ENCODE measurements at places on chromosomes 1 and 21.

- no peak for DNase-seq
Measured at GRCh38 chr1:228311091-228311490, 95.5 kb downstream of the TRIM11 start.

DNA sequence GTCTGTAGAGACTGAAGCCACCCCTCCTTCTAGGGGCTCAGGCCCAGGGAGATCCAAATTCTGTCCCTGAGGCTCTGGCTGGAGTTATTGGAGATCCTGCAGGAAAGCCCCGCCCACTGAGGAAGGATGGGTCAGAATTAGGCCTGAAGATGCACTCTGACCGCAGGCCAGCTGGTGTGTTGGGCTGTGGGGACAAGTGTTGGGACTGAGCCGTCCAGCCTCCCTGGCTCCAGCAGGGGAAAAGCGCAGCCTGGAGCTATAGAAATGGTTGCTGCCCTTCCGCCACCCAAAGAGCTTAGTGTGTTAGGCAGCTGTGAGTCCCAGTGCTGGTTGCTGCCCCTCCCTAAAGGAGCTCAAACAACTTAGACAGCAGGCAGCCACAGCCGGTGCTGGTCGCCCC, 33.0 kb upstream of the PRRX1 start:
- DNase-seq: no peak

- DNase-seq: no peak
Measured at GRCh38 chr1:111140680-111140967, 601 bp downstream of the CEPT1 start.

- no peak for DNase-seq
Measured at GRCh38 chr1:119034359-119034758, 46.2 kb upstream of the TBX15 start.

GRCh38 chr1:33460947-33461629, 11.4 kb upstream of the ZSCAN20 start:
- DNase-seq: no peak

- DNase-seq: no peak
Measured at GRCh38 chr1:16117369-16117768, 38.5 kb downstream of the EPHA2 start.

GRCh38 chr1:106266786-106267185, 789.7 kb upstream of the PRMT6 start:
- no peak for DNase-seq

DNA sequence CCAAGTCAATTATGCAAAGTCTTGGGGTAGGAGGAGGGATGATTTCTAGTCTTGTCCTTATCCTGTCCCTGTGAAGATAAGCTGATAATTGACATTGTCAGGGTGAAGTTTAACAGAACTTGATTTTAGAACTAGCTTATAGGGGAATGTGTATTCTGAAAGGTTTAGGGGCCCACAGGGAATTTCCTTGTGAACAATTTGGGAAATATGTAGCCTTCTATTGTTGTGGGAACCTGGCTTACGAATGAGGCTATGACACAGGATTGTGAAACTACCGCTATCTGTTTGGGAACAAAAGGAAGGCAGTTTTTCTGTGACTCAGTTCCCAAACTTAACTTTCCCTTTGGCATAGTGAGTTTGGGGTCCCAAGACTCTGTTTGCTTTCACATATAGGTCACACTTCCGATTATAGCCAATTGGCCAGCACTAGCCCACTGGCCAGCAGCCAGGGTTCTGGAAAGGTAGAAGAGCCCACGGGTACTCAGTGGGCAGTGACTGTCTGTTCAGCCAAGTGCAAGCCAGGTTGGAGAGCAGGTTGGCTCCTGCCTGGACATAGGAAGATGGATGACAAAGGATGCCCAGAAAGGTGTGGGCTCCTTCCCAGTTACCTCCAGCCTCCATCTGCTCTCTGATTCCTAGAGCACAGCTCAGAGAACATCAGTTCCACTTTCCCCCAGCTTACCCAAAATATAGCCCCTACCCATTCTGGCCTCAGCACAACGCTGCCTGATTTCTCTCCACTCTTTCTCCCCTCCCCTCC, 35.5 kb downstream of the H3-3A start:
- DNase-seq: no peak

- no peak for DNase-seq
Measured at GRCh38 chr1:220438741-220439140, 89.2 kb upstream of the MARK1 start.

- no peak for DNase-seq
Measured at GRCh38 chr1:26838474-26839338, 12.2 kb downstream of the ZDHHC18 start.

GRCh38 chr1:20662110-20662475, 924 bp upstream of the DDOST start:
- DNase-seq: no peak

DNA sequence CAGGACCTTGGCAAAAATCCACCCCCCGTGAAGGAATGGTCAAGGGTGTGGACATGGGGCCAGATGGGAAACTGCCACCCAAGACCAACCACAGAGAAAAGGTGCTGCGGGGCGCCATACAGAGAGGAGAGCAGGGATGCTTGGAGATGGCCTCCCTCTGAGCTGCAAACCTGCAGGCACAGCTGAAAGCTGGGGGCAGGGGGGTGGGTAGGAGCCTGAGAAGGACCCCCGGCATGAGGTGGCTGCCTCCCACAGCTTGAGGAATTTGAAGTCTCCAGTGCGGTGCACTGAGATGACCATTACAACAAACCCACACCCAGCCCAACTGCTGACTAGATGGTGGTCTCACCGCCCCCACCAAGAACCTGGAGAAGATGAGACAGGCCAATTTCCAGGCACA, 84.8 kb downstream of the WDR4 start:
- no peak for DNase-seq

GRCh38 chr21:42295845-42296244, 19.4 kb downstream of the TFF3 start:
- no peak for DNase-seq

GRCh38 chr1:22140694-22141093, 2.2 kb downstream of the WNT4 start:
- DNase-seq: no peak

DNA sequence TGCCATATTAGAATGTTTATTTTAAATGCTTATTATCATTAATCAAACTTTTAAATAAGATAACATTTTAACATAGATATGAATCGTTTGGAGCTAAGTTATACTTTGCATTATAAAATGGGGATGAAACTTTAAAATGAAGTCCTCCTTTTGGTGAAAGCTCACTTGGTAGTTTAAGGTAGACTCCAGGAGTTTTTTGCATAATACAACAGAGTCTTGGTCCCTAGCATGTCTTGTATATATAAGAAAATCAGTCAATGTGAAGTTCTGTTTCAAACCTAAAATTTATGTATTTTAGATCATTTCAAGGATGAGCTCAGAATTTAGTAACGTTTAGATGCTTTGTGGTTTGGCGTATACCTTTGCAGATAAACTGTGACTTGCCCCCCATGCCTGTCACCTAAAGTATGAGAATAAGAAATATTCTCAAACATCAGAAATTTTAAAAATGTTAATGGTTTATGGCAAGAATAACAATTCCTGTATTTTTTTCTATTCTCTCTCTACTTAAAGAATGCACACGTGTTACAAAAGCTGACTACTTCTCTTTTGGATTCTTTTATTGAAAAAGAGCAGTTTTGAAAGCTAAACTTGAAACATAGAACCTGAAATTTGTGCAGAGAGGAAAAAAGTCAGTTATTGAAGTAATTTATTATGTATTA, 3.8 kb downstream of the NFIA start:
- no peak for DNase-seq

DNA sequence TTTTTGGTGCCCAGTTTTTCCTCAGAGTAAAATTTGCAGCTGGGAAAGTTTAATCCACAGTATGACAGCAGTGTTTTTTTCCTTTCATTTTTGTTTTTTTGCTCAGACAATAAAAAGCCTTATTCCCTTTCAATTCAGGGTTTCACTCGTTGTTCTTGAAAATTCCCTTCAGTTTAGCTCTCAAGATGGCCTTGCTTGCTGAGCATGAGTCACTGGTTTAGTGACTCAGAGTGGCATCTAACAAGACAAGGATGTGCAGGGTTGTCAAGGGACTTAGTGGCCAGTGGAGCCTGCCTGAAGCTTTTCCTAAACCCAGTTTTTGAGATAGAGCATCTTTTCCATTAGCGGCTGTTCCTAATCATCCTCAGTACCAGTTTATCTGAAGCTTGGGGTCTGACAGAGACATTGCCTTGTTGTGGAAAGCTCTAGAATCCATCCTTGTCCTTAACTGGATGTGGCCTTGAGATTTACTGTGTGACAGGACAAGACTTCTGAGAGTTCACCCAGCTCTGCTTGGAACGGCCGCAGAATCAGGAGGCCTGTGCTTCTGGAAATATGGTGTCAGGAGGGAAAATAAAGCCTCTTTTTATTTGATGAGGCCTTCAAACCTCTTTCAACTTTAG, 48.4 kb upstream of the DNAJC6 start:
- no peak for DNase-seq

DNA sequence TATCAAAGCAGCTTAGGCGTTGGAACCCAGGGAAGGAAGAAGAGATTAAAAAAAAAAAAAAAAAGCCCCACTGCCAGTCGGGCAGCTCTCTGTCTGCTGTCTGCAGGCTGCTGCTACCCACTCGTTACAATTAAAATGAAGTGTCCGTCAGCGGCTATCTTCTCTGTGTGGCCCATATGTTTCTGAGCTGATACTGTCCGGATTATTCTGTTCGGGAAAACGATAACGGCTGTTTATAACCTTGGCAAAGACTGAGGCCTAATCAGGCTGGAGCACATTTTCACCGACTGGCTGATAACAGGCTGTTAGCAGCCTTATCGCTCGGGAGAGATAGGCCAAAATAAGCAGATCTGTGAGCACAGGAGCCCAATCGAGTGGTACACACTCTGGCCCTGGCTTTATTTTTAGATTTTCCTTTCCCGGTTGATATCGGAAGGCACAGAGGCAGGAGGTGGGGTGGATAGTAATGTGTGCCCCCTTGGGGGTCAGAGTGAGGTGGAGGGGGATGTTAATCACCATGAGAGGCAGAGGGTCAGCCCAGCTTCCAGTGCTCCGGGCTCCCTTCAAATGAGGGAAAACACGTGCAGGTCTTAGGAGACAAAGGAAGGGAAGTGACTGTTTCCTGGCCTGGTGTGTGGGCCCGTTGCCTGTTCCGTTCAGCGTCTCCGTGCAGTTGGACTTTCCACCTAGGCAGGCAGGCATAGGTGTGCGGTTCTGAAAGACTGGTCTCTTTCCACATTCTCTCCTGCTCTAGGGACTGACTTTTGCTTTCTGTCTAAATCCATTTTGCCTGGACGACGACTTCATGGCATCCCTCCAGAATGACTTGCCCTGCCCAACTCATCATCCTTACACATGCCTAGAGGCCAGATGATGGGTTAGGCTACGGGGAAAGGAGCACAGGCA, 153.4 kb downstream of the PBX1 start:
- no peak for DNase-seq

DNA sequence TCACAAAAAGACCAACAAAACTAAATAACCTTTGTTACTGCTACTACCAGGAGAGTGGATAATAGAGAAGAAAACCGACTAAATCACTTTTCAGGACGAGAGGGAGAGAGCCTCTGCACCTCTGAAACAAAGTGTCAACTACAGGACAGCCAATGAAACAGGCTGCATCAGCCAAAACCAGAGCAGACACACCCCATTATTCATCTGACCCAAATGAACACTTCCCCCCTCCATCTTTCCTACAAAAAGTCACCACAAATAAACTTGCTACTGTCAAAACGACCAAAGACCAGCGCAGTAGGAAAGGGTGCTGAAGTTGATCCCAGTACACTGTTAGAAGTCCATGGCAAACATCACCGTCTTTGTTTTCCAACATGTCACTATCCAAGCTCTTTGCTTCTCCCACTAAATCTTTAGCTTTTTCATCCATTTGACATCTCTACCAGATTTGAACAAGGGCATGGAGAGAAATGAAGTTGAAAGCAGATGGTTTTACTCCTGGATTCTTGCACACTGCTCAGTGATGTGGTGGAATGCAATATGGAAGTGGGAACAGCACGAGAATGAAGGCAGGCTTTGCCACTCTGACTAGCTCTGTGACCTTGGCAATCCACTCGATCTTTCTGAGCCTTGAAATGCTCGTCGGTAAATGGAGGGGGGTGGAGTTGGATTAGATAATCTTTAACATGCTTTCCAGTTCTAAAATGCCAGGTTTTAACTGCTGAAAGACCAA, 20.5 kb downstream of the DSTYK start:
- DNase-seq: no peak

DNA sequence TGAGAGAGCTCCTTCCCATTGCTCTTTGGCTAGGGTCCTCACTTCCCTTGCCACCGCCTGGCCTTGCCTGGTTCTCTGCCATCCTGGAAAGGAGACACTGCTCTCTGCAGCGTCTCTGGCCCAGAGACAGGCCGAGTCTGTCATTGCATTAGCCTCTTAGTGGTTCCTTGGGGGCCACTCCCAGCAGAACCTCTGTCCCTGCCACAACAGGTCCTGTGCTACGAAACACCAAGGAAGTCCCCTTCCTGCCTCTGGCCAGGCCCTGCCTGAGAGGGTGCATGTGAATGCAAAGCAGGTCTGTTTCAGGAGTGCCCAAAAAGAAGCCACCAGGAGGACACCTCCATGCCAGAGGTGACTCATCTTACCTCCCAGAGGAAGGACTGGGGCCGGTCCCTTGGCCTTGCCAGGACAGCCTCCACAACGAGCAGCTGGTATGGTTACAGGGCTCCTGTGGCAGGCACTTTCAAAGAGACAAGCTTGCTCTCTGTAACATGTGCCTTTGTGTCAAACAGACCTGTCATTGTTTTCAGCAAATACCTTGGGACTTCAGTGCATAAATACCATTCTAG, 59.6 kb downstream of the VPS26C start:
- no peak for DNase-seq

DNA sequence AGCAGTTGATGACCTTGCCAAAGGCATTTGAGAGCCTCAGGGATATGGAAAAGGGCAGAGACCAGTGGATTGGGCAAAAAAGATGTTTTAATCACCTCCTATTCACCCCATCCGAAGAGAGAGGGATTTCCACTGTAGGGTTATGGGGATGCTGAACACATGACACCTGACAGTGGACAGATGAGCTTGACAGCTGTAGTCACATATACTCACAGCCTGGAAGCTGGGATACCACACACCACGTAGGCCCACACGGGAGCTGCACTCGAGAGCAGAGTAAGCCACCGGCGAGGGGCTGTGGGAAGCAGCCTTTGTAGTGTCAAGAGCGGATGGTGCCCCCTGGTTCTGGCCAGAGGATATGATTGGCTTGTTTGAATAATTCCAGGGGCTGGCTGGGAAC, 20.0 kb downstream of the ZBTB40 start:
- DNase-seq: no peak

GRCh38 chr1:40745176-40745575, 38.4 kb upstream of the KCNQ4 start:
- no peak for DNase-seq

DNA sequence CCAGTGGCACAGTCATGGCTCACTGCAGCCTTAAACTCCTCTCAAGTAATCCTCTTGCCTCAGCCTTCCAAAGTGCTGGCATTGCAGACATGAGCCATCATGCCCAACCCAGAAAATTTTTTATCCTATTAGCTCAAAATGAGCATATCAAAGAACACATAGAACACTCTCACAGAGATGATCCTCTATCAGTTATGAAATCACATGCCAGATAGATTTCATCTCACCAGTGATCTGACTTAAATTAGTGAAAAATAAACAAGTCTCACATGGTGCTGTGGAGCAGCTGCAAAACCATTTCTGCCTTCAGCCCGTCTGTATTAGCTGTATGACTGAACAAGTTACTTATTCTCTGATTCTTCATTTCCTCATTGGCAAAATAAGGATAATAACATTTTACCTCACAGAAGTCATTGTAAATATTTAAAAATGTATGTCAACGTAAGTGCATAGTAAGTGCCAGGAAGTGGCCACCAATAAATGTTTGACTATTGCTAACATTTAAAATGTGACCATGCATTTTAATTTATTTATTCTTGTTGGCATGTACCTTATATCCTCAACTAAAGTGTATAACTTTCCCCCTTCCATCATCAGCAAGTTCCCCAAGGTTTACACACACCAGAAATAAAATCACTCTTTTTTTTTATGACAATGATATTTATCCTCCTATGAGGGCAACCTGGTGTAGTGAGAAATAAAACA, 29.0 kb upstream of the SLC19A2 start:
- DNase-seq: no peak

Data from non-pigmented ciliary epithelial cell (primary cell).